Stimulated activated CD4-positive, alpha-beta T cell treated with anti-CD3 and anti-CD28 coated beads, Interleukin-1b, Interleukin-23, amount 100 ng/mL, for 1 hour (primary cell): ENCODE measurements at places on chromosomes 3 and 15.

DNA sequence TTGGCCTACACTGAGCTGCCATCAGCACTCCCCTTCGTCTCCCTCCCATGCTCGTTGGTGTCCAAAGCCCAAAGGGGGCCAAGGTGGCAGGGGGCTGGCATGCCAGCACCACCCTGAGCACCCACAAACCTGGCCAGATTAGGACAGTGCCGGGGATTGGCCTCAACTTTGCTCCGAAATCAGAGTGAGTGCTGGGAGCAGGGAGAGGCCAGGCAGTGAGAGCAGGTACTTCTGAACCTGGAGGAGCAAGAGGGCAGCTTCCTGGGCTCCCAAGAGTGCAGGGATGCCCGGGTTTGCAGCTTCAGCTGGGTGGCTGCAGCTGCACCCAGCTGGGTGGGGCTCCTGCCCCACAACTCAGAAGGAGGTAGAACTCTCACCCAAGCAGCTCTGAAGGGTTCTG, 563.0 kb downstream of the SI start:
- no peak for DNase-seq

DNA sequence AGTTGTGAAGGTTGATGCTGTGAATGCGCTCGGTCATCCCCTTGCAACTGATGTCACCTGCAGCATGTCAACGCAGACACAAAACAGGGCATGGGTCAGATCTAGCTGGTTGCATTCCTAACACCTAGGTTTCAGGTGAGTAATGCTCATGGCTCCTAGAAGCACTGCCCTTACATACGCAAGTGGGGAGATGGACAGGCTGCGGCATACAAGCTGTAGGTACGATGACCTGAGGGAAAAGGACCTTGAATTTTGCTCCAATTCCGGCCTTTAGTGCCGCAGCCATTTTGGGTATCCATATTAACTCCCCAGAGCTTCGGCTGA, 58.0 kb downstream of the TIGIT start:
- DNase-seq = no peak

DNA sequence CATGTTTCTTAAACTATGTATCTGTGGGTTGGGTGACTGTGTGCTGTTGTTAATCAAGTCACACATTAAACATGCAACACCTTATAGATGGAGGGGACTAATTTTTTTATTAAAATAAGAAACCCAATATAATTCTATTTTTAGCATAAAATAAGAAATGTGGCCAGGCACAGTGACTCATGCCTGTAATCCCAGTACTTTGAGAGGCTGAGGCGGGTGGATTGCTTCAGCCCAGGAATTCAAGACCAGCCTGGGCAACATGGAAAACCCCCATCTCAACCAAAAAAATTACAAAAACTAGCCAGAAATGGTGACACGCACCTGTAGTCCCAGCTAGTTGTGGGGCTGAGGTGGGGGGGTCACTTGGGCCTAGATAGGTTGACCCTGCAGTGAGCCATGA, 1021.0 kb downstream of the EPHA3 start:
- DNase-seq = no peak

DNA sequence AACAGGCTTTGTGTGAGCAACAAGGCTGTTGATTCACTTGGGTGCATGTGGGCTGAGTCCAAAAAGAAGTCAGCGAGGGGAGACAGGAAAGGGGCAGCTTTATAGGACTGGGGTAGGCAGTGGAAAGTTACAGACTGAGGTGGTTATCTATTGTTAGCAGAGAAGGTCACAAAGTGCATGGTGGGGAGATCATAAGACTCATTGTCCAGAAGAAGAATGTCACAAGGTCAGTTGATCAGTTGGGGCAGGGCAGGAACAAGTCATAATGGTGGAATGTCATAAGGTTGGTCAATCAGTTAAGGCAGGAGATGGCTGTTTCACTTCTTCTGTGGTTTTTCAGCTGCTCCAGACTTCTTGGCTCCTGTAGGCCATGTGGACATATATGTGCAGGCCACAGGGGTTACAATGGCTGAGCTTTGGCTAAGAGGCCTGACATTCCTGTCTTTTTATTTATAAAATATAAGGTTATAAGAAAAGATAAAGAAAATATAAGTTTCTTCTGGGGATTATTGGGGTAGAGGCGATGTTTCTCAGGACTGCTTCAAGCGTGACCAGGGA, 69.5 kb upstream of the SNTN start:
- DNase-seq = no peak

GRCh38 chr3:16392065-16392464, 121.4 kb downstream of the RFTN1 start:
- DNase-seq = no peak

- DNase-seq = no peak
Measured at GRCh38 chr3:192911293-192911692, 6.4 kb downstream of the MB21D2 start.

DNA sequence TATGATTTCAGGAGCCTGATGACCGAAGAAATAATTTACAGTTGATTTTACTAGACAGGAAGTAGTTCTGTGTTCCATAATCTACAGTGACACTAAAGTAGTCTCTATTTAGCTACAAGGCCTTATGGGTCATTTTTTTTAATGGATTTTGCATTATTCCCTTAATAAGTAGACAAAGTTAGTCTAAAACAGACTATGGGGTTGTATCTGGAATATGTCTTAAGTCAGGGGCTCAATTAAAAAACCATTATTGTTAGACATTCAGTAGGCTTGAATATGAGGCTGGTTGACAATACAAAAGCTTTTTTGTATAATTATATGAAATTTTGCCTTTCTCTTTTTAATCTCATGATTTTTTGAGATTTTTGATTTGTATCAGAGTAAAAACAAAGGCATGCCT, 820.0 kb upstream of the SEMA6D start:
- no peak for DNase-seq

DNA sequence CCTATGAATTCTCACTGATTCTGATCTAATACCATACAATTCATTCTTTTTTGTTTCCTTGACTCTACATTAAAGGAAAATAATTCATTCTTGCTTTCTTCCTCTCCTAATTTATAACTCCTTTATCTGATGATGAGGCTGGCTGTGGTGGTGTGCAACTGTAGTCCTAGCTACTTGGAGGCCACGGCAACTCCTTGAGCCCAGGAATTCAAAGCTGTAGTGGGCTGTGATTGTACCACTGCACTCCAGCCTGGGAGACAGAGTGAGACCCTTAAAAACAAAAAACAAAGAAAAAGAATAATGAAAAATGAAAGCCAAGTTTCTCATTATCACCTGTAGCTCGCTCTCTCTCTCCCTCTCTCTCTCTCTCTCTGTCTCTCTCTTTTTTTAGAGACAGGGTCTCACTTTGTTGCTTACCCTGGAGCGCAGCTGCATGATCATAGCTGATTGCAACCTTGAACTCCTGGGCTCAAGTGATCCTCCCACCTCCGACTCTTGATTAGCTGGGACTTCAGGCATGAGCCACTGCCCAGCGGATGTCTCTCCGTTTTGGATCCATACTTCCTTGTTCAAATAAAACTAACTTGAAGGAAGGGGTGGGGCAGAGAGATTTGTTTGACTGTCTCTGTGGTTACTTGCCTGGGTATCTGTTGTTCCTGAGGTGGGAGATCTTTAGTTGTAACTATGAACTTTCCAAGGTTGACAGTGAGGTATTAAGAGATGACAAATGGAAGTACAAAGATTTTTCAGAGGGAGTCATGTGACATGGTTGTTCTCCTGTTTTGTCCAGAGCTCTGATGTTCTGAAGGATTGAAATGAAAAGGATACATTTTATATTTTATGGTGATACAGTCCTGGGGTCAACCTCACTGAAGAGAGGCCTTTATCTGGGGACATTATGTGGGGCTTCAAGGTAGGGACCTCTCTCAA, 46.9 kb downstream of the STARD9 start:
- no peak for DNase-seq

- DNase-seq = no peak
Measured at GRCh38 chr15:49023354-49023753, 22.9 kb downstream of the SECISBP2L start.

GRCh38 chr3:106570426-106570825, 701.6 kb upstream of the CBLB start:
- no peak for DNase-seq

GRCh38 chr3:26350853-26351252, 271.7 kb upstream of the LRRC3B start:
- DNase-seq = no peak

DNA sequence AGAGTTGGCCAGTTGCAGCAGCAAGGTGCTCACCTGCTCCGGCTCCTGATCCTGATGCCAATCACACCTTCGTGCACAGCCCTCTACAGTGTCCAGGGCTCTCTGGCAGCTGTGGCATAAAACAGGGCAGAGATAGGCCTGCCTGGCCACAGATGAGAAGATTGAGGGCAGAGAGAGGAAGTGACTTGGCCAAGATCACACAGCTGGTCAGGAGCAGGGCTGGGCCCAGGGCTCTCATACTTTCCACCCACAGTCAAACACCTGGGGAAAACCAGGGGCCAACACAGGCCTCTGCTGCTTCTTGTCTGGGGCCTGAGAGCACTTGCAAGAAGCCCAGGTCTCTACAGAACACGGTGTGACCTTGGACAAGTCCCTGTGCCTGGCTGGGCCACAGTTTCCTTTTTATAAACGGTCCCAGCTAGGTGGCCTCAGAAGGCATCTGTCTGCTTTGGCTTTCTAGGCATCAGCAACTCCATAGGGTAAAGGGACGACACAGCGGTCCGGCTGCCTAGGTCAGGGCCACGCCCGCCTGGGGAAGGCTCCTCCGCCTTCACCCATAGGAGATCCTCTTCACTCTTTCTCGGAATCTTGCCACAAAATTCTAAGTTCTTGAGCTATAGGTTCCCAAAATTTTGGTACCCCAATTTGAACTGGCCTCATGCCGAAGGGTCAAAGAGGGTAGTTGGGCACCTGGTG, 3.1 kb downstream of the ATP2B2 start:
- no peak for DNase-seq

GRCh38 chr3:39325236-39325635, 4.3 kb upstream of the CCR8 start:
- no peak for DNase-seq
